ENCODE measurements at places on chromosomes 4 and X. TPM values are rescaled to one million over a fixed set of nuclear protein-coding genes. Genes with fewer than 3 reads are reported as not detected.

DNA sequence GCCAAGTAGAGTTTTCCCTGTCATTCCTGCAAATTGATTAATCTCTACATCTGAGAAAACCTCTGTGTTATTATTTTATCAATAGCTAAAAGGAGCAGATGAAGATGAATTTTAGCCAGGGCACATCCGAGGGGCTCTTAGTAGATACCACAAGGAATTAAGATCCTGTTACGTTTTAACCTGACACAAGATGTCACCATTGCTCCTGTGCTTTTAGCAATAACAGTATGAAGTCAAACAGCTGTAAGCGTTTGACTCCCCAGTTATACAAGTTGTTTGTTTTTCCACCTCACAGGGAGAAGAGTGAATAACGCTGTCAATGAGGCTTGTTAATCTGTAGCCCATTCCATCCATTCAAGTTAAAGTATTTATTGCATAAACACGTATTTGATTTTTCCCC lies 76.0 kb upstream of the AP1S2 start:
- no peak for DNase-seq

GRCh38 chr4:53307210-53307609 lies 58.7 kb downstream of the SCFD2 start:
- DNase-seq = no peak

GRCh38 chr4:95528388-95528948 lies 20.3 kb downstream of the UNC5C start:
- no peak for DNase-seq

DNA sequence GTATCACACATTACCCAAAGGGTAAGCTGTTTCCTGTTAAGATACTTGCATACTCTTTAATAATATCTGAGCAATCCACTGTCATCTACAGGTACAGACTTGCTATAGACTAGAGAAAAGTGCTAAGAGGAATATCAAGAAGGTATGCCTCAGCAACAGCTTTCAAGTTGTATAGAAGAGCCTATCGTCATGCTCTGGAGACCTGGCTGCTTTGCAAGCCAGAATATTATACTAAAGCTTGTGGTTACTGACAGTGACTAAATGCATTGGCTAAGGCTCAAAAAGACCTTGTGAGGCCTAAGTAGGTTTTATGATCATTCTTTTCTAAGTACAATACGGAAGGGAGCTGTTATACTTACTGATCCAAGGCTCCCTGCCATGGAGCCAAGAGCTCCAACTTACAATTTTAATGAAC lies 11.3 kb downstream of the LAMP2 start:
- DNase-seq = peak; percentile 5

DNA sequence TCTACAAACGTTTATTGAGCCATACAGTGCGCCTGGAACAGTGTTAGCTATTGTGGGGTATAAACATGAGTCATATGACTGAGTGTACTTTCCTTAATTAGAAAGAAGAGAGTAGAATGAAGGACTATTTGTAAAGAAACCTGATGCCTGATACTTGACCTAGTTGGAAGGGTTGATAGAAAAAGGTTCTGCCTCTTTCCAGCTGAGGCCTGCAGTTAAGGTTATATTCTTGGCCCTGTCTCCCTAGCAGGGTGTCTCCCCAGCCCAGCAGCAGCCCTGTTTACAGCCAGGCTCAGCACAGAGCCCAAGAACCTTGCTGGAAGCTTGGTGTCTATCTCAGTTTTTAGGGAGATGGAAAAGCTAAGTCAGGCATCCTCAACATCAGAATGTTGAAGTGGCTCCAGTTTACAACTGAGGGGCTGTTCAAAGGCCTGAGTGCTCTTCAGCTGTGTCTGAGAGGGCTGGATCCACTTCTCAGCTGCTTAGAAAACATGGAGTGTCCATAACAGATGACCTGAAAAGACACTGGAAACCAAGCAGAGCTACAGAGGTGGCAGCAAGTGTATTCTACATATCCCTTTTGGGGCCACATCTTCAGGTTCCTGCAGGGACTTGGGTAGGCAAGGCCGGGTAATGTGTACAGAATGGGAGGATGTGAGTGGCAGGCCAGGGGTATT lies 21.6 kb downstream of the NYX start:
- DNase-seq = no peak

DNA sequence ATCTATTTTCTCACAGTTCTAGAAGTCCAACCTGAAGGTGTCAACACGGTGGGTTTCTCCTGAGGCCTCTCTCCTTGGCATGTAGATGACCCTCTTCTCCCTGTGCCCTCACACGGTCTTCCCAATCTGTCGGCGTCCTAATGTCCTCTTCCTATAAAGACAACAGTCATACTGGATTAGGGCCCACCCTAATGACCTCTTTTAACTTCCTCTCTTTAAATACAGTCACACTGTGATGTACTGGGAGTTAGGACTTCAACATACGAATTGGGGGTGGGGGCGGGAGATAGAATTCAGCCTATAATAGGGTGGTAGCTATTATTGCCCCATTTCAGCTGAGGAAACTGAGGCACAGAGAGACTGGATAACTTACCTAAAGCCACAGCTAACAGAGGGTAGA lies 70.2 kb downstream of the SMIM20 start:
- no peak for DNase-seq

DNA sequence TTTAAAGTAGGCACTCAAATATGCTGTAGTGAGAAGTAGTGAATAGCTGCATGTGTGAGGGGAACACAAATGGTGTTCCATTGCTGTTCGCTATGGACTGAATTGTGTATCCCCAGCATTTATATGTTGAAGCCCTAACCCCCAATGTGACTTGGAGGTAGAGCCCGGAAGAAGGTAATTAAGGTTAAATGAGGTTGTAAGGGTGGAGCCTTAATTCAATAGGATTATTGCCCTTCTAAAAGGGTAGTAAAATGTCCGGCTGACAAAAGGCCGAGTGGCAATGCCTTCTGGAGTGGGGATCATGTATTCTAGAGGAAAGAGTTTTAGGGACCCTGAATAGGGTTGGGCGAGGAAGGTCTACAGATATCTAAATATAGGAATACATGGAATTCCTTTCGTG lies 168.9 kb upstream of the NUDT10 start:
- no peak for DNase-seq

DNA sequence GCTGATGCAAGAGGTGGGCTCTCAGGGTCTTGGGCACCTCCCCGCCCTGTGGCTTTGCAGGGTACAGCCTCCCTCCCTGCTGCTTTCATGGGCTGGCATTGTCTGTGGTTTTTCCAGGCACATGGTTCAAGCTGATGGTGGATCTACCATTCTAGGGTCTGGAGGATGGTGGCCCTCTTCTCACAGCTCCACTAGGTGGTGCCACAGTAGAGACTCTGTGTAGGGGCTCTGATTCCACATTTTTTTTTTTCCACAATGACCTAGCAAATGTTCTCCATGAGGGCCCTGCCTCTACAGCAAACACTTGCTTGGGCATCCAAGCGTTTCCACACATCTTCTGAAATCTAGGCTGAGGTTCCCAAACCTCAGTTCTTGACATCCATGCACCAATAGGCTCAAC lies 657.9 kb upstream of the CT83 start:
- DNase-seq = no peak

DNA sequence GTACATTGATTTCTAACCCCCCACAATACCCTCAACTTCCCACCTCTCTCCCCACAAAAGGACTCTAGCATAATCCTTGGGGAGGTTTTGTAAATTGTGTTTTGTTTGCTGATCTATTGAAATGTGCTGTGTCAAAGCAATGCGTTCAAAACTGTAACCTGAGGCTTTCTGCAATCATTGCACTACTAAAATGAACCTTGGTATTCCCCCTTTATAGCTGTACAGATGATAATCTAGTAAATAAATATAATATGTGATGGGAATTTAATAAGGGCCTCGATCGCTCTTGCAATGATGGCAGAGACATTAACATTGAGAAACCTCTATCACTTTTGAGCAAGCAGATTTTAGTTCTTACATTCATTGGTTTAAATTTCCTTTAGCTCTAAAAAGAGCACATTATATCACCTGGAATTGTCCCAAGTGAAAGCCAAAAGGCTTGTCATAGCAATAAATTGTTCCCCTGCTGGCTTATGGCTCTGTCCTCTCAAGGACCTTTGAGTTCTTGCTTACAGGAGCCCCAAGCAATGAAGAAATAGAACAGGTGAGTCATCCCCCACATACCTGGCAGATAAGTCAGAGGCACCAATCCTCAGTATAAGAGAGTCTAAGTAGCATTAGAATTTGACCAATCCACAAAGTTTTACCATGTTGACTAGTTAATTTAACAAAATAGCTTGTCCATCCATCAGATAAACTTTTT lies 18.4 kb upstream of the ACE2 start:
- no peak for DNase-seq

GRCh38 chr4:171478181-171478580 lies 335.0 kb upstream of the GALNTL6 start:
- DNase-seq = no peak

GRCh38 chr4:189845145-189845846 lies 95.4 kb upstream of the FRG1 start:
- DNase-seq = no peak

DNA sequence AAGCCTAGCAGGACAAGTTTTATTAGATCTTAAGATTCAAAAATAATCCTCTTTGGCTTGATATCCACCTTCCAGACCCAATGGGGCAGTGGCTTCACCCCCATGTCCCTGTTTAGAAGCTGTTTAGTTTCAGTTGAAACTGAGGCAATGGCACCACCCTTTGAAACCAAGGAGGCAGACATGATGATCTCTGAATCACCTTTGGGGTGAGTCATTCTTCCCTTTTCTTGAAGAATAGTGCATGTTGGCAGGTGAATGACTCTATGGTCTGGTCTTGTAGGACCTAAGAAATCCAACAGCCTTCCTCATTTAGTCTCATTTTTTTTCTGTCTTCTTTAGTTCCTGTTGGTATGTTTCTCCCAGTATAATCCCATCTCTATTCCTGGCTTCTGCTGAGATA lies 29.5 kb upstream of the BMP15 start:
- no peak for DNase-seq

DNA sequence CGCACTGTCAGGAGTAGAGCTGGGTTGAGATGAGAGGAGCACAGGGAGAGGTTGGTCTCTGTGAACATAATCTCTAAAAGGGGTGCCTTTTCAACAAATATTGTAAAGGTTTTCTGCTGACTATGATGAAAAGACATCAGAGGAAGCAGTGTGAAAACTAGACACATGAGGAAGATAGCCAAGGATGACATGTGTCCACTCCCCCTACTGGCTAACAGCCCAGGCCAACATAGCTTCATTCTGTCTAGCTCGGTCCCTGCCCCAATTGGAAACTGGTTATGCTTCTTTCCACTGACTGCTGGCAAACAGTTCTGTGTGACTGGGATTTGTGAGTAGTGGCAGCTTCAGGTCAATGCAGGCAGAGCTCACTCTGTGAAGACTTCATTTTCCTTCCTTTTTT lies 115.4 kb upstream of the ESX1 start:
- DNase-seq = no peak

DNA sequence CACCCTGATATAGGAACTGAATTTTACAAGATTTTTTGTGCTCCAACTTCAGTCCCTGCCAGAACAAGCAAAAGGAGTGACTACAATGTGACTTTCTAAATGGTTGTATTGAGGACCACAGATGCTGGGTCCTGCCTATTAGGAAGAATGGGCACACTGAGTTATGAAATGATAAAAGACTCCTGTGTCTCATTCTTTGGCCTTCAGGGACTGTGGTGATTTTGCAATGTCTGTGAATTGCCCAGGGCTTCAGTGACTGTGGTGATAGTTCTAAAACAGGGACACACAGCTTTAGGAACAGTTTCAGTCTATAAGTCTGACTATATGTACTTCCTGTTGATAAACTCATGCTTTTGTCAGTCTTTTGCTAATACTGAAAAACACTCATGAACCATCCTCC lies 210.2 kb downstream of the DMD start:
- DNase-seq = no peak

DNA sequence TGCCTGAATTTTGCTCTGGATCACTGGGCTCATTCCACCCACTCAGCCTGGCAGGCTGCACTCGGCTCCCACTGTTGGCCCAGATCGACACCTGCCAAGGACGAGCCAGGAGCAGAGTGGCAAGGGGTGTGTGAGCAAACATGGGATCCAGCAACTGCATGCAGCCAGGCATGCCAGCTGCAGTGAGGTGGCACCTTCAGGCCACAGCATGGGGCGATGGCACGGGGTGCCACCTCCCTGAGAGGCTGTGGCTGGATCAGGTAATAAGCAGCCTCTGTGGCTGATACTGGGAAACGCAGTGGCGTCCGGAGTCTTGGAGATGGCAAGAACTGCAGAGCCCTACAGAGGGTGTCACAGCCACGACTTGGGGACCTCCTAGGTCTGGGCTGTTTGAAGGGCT lies 244.5 kb upstream of the FSTL5 start:
- no peak for DNase-seq

DNA sequence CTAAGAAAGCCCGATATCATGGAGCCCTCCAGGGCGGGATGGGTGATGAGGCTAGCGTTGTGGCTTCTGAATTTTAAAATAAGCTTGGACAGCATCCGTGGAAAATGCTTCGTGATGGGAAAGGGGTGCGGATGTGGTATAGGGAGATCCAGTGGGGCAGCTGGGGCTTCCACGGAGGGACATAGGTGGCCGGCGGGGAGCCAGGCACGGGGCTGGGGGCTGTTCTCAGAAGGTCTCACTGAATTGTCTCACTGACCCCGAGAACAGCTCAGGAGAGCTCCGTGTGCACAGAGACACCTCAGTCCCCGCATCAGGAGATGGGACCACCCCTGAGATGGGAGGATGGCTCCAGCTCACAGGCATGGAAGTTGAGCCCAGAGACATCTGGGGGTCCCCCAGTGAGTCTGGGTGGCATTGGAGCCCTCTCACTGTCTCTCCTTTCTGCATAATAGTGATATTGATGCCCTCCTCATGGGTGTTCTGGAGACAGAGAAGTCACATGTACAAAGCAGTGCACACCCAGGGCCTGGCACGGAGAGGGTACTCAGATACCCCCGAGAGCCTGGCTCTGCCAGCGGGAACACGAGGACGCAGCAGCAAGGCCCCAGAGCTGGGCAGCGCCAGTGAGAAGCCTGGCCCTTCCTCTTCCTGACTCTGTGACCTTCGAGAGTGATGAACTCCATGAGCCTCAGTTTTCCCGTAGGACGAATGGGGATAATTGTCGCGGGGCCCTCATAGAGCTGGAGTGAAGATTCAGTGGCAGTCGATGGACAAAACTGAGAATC lies 70.6 kb upstream of the PSAPL1 start:
- no peak for DNase-seq

- no peak for DNase-seq
Observed at GRCh38 chr4:70818921-70819320, 20.8 kb downstream of the GRSF1 start.

GRCh38 chr4:32180086-32180485 lies 1459.9 kb downstream of the PCDH7 start:
- DNase-seq = no peak

GRCh38 chrX:72102126-72102525 lies 29.6 kb downstream of the RTL5 start:
- no peak for DNase-seq

GPR119 gene
- not detected for total RNA-seq

GATA1 gene
- 0.23 TPM for total RNA-seq

KCND1 gene
- total RNA-seq = 5.5 TPM

ERCC6L gene
- 17.3 TPM for total RNA-seq

GPC4 gene
- 1.4 TPM for total RNA-seq

STPG2 gene
- total RNA-seq = not detected

FGF13 gene
- not detected for total RNA-seq

SCRG1 gene
- not detected for total RNA-seq

ESX1 gene
- 2.8 TPM for total RNA-seq

TACR3 gene
- 0.08 TPM for total RNA-seq

All from Panc1 (cell line).